ENCODE measurements at places on chromosomes 12 and 14.

- DNase-seq, result no peak
Observed at GRCh38 chr14:75200451-75200850, 24.0 kb upstream of the TMED10 start.

DNA sequence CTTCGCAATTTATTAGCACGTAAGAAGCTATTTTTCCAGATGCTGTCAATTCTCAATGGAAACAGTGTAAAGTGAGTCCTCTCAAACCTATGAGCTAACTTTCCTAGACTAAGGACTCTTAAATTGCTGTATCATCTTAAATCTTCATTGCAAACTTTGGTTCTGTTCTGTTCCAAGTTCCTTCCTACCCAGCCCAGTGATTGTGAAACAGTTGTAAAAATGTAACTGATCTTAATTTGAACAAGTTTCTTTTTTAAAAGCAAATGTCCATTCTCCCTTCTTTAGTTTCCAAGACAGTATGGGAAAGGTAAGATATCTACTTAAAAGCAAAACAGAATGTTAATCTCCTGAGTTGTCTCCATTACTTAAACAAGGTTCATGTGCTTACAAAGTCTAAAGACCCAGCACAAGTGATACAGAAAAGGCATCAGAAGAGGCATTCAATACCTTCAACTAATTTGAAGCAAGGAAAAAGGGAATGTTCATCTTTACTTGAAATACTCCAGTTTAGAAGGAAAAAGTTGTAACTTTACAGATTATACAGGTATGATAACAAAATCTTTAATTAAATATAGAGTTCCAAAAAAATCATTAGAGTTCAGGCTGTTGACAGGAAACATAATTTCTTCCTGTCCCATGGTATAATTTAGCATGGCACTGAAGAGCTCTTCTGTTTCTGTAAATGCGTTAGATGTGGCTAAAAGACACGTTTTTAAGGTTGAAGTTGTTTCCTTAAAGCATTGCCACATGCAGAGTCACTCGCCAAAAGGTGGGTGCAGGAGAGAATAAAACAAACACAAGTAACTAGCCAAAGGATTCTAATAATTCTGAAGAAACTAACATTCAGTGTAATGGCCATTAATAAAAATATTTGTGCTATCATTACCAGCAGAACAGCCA is 101.5 kb upstream of the USP15 start:
- peak; percentile 60 for DNase-seq

GRCh38 chr14:68147303-68147702 is 327.7 kb downstream of the RAD51B start:
- DNase-seq, result no peak

- no peak for DNase-seq
Observed at GRCh38 chr14:21735200-21735599, 61.6 kb upstream of the OR4E1 start.

DNA sequence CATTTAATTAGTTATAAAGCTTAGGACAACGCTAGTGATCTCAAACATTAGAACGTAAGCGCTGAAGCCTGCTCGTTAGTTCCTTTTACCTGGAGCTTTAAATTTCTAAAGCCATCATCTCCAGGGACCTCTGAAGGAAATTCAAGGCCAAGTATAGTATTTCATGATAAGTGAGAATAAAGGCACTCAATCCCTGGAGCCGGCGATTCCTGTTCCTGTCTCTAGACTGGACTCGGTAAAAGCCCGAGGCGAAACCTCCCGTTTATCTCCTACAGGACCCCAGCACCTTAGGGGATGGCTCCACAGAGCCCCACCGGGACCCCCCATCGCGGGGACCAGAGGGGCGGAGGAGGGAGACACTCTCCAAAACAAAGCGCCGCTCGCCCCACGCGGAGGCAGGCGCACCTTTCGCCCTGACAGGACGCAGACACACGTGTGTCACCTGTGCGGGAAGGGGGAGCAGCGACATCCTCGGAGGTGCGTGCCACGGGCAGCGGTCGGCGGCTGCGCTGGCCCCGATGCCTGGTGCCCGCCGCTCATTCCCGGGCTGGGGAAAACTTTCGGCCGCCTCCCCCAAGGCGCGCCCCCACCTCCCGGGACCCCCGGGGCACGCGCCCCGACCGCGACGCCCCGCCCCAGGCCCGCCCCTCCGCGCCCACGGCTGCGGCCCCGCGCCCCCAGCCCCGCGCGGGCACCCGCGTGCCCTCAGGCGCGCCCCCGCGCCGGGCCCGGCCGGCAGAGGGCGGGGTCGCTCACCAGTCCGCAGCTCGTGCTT is 678 bp downstream of the RPS6KA5 start:
- DNase-seq, result peak; percentile 54

GRCh38 chr14:94408546-94409095 is 20.2 kb upstream of the SERPINA1 start:
- no peak for DNase-seq

DNA sequence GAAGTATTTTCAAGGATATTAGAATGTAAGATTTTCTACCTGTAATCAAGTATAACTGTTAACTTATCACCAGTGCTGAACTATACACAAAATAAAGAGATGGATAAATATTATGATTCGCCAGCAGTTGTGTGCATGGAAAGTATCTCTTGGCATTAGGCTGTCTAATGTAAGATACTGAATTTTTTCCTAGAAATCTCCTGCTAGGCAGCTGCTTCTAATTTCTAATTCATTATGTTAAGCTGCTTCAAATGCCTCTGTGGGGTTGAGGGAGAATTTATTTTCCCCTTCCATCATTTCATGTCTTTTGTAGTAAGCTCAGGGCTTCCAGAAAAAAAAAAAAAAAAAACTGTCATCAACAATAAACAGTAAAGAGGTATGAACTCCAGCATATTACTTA is 516.0 kb downstream of the DIO2 start:
- DNase-seq, result no peak

DNA sequence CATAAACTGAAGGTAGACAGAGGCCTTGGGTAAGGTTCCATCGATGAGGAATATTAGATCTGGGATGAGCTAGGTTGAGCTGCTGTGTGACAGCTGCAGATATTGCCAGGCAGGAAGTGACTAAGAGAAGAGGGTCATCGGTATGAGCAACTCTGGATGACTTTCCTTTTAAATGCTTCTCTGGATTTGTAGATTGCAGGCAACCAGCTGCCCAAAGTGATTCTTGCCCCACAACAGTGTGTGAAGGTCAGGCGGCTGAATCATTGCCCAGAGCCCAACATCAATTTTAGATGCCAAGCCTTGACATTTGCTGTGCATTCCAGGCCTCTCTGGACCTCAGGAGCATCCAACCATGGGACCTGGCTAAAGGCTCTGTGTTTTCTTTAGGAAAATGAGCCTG is 255.9 kb downstream of the DPF3 start:
- no peak for DNase-seq

- DNase-seq, result no peak
Observed at GRCh38 chr12:91952916-91953315, 192.7 kb downstream of the BTG1 start.

DNA sequence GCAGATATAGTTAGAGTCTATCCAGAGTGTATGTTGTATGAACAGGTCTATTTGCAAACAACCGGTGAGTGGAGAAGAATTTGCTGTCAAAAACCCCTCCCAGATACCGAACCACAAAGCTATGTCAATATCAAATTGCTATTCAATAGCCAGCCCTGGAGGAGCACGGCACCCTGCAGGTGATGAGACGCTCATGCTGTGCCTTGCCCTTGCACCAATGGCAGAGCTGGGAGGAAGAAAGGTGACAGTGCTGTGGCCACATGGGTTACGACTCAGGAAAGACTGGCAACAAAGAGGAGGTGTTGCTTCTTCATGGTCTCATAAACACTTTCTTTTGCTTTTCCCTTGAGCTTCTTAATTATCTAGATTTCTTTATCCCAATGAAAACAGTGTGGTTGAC is 55.7 kb downstream of the PAX9 start:
- no peak for DNase-seq

DNA sequence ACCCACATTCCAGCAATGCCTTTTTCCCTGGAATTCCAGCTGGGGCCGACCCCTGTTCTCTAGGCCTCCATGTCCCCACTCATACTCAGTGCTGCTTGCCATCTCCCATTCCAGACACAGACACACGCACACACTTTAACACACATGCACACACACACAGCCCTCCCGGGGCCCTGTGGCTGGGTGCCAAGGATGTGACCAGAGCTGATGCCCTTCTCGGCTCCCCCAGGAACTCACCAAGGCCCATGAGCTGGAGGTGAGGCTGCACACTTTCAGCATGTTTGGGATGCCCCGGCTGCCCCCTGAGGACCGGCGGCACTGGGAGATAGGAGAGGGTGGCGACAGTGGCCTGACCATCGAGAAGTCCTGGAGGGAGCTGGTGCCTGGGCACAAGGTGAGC is 4.3 kb downstream of the PLEKHG6 start:
- DNase-seq, result no peak

DNA sequence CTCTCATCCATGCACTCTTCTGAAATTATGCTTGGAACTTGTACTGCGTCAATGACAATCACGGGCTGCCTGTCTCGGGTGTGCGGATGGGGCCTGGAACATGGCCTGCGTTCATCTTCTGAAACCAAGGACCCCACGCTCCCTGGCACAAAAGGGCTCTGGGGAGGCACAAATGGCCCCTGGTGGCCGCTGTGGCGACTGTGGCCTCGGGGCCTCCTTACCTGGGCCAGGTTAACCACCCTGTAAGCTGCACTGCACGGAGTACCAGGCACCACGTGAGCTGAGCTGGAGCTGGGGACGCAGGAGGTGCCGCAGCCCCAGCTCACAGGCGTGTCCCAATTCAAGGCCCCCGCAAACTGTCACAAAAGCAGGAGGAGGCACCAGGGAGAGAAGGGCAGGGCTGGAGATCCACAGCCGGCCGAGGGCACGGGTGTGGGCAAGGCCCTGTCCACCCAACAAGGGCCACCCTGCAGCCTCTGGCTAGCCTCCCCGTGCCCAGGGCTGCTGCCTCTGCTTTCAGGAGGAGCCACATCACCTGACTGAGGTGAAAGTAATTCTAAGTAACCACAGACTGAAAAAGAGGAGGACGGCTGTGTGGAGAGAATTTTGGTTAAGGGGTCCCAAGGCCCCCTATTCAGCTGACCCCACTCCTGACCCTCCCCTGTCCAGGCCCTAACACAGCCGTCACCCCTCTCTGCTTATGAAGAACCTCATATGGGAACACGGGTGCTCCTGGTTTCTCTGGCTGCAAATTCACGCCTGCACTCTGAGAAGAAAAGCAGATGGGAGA is 61.1 kb upstream of the GALNT9 start:
- DNase-seq, result no peak

GRCh38 chr12:59240048-59240447 is 319.7 kb upstream of the LRIG3 start:
- no peak for DNase-seq

GRCh38 chr12:12592930-12593329 is 18.7 kb upstream of the CREBL2 start:
- no peak for DNase-seq

- DNase-seq, result no peak
Observed at GRCh38 chr12:6234214-6234613, 34.0 kb downstream of the CD9 start.

- no peak for DNase-seq
Observed at GRCh38 chr14:25103271-25103670, 53.3 kb upstream of the STXBP6 start.

GRCh38 chr12:4107436-4107878 is 166.1 kb upstream of the CCND2 start:
- DNase-seq, result peak; percentile 87

DNA sequence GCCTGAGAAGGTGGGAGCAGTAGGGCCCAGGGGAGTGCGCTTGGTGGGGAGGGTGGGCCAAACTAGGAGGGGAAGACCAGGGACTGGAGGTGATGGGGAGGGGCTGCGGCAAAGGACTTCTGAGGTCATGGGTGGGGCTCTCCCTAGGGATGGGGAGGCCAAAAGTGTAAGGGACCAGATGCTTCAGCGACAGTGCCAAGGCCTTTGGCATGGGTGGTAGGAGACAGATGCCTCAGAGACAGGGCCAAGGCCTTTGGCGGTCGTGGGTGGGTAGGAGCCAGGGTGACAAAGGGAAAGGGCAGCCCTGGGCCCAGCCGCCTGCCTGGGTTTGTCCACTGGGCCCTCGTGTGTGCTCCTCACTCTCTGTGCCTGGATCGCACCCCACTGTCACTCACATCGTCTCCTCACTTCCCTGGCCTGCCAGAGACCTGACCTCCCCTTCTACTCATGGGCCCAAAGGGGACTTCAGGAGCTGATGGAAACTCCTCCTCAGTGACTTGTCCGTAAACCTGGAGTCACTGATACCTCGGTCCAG is 13.2 kb upstream of the RABGGTA start:
- DNase-seq, result no peak

DNA sequence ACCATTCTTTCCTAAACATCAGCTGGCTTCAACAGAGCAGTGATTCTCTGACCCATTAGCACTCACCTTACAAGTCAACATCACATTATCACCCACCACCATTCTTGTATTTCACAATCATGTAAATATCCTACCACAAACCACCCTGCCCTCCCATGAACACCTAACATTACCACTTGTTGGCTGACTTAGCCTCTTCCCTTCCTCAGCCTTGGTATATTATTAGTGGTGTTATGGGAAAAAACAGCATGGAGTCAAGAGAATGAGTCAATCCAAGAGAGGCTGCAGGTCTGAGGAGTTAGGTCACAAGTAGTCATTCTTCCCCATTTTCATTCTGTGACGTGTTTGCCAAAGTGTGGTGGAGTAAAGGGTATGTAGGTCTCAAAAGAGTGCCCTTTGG is 22.3 kb upstream of the MGP start:
- no peak for DNase-seq

GRCh38 chr14:68182492-68182891 is 362.9 kb downstream of the RAD51B start:
- peak; percentile 29 for DNase-seq

DNA sequence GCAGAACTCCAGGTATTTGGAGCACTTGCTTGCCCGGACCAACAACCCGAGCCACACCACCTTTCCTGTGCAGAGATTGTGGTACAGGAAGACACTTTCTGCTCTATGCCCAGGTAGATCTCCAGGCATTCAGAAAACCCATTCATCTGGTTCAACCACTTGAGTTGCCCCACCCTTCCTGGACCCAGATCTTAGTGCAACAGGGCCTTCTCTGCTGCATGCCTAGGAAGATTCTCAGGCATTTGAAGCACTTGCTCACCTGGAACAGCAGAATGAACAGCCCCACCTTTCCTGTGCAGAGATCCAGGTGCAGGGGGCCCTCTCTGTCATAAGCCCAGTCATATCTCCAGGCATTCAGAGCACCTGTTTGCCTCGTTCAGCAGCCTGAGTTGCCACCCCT is 412.8 kb upstream of the MGAT4C start:
- DNase-seq, result no peak

DNA sequence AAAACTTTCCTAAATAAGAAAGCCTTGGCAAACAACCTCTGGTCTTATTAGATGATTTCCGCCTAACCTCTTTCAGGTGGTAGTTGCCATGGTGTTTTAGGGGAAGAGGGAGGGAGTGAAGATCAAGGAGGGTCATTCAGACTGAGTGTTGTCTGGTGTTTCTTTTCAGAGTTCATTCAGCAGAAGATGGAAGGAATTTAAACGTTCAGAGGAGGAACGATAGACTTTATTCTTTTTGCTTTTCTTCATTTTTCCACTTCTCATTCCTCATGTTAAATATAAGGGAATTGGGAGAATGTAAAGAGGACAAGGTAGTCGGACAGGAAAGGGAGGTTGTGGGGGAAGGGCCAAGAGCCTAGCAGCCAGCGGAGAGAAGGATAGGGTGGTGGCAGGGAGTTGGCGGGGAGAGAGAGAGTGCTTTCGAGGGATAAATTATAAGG is 17.4 kb upstream of the SALL2 start:
- no peak for DNase-seq

GRCh38 chr14:34628681-34629135 is 1.2 kb downstream of the SNX6 start:
- DNase-seq, result peak; percentile 51
